ENCODE measurements at places on chromosomes 2 and 18. TPM values are rescaled to one million over a fixed set of nuclear protein-coding genes. Genes with fewer than 3 reads are reported as not detected.
A peak's percentile ranks its signal among the peaks of the same experiment; 100 is the strongest.

PARD6G gene
- total RNA-seq, result 9.9 TPM

CNTNAP5 gene
- total RNA-seq, result 2.5 TPM

MRO gene
- 0.49 TPM for total RNA-seq

TBR1 gene
- total RNA-seq, result not detected

NXPH2 gene
- 1.1 TPM for total RNA-seq

- DNase-seq, result no peak
Measured at GRCh38 chr2:236117401-236117800, 50.8 kb downstream of the GBX2 start.

- no peak for DNase-seq
Measured at GRCh38 chr2:104312684-104313083, 541.2 kb upstream of the POU3F3 start.

DNA sequence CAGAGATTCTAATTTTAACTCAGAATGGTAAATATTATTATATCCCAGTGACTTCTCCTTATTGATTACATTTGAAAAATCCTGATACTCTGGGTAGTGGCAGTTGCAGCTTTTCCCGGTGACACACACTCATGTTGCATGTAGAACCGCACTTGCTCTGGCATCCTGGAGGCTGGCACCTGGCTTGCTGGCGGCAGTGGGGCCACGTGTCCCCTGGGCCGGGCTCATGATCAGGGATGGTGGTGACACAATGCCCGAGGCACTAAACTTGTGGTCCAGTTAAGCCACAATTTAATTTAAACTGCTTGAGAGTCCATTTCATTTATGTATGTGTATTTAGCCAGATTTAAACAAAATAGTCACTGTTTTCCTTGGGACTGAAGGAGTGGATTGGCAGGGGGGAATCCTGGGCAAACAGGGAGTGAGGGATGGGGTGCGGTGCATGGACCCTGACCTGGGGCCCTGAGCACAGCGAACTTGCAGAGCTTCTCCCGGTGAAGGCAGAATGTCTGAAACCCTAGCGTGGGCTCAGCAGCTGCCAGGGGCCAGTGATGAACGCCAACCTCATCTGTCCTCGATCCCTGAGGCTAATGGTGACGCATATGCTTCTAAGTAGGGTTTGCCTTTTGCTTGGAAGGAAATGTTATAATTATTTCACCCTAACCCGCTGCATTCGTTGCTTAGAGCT is 50.0 kb downstream of the KCNG2 start:
- DNase-seq, result no peak

DNA sequence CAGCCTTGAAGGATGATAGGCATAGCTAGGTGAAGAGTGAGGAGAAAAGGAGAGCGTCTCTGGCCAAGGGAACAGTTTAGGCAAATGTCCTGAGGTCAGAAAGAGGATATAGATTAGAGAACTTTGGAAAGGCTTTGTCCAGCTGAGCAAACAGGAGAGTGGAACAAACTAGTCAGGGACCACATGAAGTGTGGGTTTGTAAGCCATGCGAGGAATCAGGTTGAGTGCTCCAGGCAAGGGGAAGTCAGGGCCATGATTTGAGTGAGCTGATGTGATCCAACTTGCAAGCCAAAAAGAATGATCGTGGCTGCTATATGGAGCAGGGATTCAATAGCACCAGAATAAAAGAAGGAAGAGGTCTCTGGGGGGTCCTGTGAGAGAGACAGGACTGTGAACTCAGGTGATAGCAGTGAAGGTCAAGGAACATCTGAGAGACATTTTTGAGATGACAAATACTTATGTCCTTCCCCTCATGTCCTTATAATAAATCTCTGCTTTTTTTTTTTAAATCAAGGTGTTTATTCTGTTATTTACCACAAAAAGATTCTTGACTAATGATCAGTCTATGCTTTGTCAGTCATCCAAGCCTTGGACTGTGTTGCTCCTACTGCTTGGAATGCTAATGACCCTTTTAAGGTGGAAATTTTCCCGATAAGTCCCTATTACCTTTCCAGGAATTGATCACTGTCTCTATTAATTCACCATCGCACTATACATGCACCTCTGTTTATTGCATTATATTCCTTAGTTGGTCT is 472.6 kb downstream of the TXNL1 start:
- DNase-seq, result no peak

DNA sequence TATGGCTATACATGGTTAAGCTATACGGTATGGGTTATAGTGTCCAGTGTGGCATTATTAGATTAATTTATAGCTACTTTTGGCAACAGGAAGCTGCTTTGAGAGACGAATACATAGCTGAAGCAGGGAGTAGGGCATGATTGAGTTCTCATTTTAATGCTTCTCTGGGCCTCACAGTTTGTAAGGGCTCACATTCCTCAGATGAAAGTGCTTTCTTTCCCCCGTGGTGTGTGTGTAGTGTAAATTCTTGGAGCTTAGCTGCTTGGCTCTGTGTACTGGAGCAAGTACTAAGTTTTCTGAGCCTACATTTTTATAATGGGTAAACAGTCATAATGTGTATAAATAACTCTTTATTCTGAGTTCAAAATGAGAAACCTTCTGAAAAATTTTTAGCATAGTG is 173.7 kb downstream of the PTPRM start:
- DNase-seq, result no peak

DNA sequence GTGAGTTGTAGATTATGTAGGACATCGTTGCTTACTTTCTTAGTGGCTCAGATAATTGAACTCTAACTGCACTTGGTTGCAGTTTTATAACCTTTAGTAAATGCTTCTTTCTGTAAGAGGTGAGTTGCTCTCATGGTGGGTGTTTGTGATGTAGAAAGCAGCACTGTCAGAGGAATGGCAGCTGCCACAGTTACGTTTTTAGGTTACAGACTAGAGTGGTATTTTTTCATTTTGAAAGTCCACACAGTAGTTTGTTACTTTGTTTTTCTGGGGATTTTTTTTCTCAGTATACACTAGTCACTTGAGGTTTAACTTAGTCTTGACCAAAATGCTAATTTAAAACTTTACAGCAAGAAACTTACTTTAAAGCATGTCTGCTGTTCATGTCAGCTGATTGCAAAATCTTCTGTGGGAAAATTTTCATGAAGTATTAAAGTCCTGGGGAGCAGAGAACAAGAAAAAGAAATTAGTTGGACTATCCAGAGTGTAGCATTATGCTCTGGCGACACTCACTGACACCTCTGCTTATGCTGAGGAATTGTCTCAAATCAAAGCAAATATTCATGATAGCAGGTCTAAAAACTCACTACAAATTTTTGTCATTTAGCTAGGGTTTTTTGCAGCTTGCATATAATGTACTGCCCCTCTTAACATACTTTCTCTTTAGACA is 14.8 kb downstream of the AFTPH start:
- no peak for DNase-seq

- DNase-seq, result no peak
Measured at GRCh38 chr2:151619337-151619989, 114.8 kb downstream of the NEB start.

GRCh38 chr2:42828487-42829425 is 36.4 kb upstream of the HAAO start:
- DNase-seq, result peak; percentile 89

DNA sequence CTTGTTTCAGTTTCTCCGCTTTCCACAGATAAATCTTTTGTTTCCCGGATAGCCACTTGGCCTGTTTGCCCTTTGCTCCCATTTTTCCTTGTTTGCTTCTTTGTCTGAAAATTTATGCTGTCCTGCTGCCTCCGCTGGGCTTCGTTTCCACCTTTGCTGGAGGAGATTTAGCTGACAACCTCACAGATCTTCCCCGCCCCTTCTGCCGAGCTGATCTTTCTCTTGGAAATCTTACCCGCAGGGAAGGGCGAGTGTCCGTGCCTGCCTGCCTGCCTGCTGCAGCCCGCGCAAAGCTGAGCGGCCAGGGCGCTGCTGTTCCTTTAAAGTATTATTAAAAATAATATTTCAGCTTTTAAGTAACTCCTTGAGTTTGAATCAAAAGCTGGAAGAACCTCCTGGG is 1.4 kb upstream of the XRCC5 start:
- no peak for DNase-seq
